Posterior vena cava (tissue), 2 donors: ENCODE measurements at places on chromosomes 7 and 10. TPM values are rescaled to one million over a fixed set of nuclear protein-coding genes. Genes with fewer than 3 reads are reported as not detected.

GRCh38 chr10:30784897-30785605, 155.5 kb upstream of the LYZL2 start:
- DNase-seq, result peak; percentile 92

GRCh38 chr10:24418532-24418931, 209.6 kb downstream of the KIAA1217 start:
- no peak for DNase-seq

DNA sequence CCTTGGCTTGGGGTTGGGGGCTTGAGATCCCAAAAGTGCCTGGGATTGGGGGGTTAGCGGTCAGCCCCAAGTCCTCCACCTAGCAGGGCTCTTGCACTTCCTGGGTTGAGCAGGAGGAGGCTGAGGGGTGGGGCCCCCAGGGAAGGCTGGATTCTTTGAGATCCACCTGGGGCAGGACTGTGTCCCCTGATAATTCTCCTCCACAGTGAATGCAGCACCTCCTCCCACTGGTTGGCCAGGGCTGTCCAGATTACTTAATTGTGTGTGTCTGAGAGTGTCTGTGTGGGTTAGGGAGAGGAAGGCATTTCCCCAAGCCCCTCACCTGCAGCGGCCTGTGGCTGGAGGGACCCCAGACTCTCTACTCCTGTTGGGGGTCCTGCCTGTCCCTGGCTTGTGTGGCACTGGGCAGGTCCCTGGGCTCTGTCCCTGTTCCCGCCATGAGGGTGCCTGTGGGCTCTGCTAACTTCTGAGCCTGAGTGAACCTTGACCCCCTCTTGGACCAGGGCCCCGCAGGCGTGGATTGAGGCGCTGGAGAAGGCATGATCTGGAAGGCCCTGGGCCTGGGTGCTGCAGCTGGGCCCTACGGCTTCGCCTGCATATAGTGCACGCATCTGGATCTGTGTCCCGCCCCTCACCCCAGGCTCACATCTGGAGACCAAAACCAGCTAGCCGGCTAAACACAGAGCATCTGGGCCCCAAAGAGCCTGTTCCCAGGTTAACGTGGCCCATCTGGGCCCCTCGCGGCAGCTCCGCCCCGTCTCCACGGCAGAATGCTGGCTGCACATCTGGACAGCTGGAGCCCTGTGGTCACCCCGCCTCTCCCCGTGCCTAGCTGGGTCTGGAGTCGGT, 10.4 kb downstream of the TMEM270 start:
- no peak for DNase-seq

- no peak for DNase-seq
Measured at GRCh38 chr10:3904419-3904960, 119.5 kb upstream of the KLF6 start.

DNA sequence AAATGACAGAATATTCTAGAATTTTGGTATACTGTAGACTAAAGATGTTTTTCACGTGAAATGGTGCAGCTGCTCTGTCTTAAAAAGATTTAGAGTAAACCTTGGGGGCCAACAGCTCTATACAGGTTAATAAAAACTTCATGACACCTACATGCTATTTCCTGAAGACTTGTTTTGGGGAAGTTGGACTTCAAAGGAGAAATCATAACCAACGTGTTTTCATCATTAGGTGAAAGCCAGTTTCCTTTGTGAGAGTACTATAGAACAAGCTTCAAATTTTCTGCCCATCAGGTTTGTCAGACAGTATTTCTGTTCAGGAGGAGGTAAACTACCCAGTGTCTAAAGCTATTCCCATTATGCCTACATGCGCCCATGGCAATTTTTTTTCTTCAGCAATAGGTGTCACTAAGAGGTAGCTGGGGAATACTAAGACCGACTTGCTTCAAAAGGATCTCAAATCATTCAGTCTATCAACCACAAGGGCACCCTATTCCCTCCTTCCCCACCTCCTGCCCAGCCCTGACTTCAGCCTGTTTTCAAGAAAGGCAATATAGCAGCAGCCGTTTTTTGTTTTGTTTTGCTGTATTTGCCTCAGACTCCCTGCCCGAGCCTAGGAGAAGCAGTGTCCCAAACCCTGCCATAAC, 237.3 kb upstream of the SP8 start:
- no peak for DNase-seq

DNA sequence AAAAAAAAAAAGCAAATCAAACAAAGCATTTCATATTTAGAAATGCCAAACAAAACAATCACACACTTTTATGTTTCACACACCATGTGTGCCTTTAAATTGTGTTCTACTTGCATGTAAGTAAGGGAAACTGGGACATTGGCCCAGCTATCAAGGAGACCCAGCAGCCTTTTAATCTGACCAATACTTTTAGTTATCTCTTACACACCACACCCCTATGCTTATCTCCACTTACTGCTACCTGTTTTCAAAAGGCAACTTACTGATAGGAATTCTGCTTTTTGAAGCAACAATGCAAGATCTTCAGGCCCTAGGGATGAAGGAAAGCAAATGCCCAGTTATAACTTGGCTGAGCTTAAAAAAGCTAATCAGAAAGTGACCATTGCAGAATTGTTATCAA, 1244.8 kb upstream of the SORCS1 start:
- no peak for DNase-seq

DNA sequence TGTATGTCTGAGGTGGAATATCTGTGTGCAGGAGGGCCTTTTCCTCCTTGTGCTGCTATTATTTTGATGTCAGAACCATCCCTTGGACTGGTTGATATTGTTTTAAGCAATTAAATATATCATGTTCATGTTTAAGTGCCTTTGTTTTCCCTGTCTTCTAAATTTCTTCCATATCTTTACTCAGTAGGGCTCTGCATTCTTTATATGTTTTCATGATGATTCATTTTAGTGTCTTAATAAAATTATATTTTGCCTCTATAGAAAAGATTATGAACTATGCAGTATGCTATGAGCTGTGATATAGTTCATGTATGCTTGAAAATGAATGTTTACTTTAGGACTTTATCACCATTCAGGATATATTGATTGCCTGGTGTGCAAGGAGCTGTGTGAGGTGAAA, 34.8 kb downstream of the AHR start:
- DNase-seq, result no peak

MYO1G gene
- 6.3 TPM for total RNA-seq

BTBD16 gene
- not detected for total RNA-seq

NSUN5 gene
- 12.4 TPM for total RNA-seq
